Pons (tissue), 1 donor: ENCODE measurements at places on chromosomes 6 and 20.

DNA sequence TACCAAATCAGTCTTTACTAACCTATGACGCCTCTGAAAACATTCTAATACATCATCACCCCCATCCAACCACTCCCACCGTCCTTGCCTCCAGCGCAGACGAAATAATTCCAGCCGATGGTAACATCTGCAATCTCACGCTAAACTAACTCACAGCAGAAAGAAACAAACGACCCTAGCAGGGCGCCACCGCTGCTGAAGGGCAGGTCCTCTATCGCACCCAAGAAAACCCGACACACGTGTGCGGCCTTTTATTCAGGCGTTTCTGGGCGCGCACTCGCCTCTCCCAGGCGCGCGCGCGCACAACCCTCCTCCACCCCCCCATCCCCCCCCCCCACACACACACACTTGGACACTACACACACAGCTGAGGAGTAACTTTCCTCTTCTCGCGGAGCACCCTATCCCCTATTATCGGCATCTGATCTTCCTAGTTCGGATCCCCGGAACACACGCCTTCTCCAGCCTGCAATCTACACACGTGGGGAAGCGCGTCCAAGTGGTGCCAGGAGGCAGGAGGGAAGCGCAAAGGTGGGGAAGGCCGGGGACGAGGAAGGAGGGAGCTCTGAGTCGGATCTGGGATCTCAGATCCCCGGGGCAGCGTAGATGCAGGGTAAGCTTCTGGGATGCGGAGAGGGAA lies 1.4 kb downstream of the GFOD1 start:
- DNase-seq, result peak; percentile 41

- no peak for DNase-seq
Observed at GRCh38 chr6:131754715-131755567, 44.1 kb upstream of the CTAGE9 start.

GRCh38 chr20:7459083-7459482 lies 481.2 kb downstream of the HAO1 start:
- no peak for DNase-seq

DNA sequence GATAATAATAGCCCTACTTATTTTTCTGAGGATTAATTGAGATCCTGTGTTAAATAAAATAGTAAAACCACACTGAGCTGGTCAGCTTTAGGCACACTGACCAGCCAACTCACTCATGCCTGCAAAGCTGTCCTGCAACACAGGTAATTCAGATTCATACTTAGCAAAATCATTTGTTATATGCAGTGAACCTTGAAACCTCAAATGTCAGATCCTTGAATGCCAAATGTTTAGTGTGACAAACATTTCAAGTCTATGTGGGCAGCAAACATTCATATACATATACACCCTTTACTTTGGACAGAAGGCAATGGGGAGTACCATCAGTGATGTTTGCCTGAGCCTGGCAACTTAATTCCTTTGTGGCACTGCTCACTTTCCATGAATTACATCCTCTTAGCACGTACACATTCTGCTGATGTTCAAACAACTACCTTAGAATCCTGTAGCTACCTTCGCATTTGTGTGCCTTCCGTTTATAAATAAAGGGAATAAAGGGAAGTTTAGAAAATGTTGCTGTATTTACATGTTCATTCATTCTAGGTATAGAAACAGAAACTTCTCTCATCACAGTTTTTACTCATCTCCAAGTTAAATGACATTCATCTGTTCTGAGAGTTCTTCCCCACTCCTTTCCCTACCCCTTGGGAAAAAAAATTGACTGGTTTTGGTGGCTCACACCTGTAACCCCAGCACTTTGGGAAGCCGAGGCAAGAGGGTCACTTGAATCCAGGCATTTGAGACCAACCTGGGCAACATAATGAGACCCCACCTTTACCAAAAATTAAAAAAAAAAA lies 140.8 kb downstream of the ZFAND3 start:
- no peak for DNase-seq

DNA sequence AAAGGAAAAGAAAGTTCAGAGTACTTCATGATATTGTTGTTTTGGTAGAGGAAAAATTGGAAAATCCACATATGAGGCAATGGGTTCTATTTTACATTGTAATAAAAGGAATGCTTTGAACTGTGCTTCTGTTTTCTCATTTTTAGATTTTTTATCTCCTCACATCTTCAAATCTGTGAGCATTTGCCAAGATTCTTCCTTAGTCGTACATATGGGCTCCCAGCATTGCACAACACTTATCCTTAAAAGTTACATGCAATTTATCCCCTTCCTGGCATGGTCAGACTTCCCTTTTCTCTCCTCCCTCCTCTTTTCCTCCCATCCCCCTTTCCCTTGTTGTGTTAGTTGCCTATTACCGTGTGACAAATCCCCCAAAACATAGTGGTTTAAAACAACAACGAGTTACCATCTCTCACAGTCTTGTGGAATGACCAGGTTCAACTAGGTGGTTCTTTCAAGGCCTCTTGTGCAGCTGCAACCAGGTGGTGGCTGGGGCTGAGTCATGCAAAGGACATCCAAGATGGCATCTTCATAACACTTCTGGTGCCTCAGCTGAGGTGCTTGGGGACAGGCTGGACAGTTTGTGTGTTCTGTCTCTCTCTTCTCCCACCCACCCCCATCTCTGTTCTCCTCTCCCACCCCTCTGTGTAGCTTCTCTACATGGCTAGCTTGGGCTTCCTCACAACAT lies 68.7 kb downstream of the TXNDC5 start:
- no peak for DNase-seq

DNA sequence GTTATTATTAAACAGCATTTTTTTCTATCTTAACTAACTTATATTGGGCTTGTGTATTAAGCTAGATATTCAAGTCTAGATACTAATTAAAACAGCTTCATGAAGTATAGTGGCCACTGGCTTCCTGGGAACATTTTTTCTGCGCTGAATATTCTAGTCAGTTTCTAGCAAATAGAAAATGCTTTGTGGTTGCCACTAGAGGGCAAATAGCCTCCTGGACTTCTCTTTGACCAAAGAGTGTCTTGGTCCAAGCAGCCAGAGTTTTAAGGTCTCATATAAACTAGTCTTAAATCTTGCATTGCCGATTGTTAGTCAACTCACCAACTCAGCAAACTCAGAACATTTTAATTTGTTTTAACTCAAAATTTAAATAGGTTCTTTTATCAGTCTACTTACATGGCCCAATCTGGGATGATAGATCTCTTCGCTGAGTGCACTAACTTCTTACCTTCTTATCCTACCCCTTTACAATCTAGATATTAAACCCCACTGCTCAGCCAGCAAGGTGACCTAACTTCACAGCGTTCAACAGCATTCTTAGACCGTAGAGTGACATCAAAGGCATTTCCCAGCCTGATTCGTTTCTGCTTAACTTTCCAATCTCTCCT lies 24.6 kb upstream of the ID4 start:
- DNase-seq, result peak; percentile 53

GRCh38 chr6:127635091-127635490 lies 58.1 kb downstream of the C6orf58 start:
- DNase-seq, result no peak

DNA sequence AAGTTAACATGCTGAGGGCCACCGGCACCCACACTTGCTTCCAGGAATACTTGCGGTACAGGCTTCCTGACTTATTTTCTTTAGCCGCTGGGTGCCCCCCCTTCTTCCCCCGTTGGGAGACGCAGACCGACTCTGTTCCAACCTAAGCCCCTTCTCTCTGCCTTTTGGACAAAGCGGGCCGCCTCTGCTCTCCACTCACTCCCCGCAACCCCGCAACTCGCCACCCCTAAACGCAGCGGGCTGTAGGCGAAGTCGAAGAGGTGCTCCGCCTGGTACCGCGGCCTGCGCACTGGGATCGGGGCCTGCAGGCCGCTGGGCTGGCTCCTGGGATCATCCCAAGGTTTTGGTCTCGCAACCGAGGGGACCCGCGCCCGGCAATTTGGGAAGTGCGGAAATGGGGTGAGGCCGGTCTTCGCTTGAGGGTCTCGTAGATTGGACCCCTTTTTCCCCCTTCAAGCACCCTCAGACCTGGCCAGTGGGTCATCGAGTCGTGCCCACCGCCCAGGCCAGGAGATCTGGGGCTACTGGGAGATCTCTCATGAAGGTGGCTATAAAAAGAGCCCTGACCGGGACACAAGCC lies 4.7 kb upstream of the FOXF2 start:
- no peak for DNase-seq

GRCh38 chr20:52096117-52096516 lies 95.5 kb downstream of the ZFP64 start:
- DNase-seq, result no peak

GRCh38 chr6:4885341-4885933 lies 109.2 kb downstream of the CDYL start:
- DNase-seq, result no peak

- DNase-seq, result no peak
Observed at GRCh38 chr6:26296857-26297648, 67.9 kb upstream of the BTN3A2 start.

DNA sequence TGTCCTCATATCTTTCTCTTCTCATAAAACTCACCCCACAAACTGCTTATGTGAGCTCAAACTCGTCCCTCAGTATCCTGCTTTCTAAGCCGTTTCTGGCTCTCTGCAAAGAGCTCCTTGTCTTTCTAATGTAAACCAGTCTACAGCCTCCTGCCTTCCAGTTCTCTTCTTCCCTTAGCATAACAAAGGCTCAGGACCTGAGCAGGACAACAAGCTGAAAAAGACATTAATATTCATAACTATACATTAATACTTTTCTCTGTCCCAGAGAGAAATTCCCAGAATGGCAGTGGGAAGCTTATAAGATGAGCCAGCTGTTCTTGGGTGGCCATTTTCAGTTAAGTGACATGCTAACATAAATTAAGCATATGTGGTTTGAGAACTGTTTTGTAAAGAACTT lies 207.0 kb upstream of the TCF21 start:
- DNase-seq, result no peak

DNA sequence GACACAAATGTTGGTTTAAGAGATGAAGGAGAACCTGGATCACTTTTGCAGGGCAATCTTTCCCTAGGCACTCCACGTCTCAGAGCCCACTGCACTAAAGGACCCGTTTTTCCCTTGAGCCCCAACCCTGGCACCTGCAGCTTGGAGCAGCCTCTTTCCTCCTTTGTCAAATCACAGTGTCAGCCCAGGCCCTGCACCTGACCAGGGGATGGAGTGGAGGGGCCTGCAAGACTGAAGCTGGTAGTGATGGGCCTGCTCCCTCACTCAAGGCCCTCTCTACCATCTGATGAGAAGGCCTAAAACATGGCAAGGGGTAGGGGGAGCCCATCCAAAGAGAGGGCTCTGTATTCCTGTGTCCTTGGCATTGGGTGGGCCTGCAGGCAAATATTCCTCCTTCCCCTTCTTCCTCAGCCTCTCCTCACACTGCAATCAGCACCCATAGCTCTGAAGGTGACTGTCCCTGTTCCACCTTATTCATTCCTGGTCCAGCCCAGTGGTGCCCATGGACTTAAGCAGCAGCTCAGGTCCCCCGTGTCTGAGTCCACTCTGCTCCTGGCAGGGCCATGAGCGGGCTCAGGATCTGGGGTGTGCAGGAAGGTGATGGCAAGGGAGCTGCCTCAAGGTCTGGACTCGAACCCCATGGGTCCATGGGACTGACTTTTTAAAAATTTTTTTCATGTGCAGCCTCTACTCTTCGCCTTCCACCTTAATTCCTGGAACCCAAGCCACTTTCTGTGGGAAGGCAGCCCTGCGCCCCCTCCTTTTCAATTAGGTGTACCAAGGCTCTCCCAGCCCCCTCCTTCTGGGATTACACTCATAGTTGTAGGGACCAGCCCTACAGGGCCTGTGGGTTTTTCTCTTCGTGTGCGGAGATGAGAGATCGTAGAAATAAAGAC lies 6.7 kb downstream of the RAET1G start:
- DNase-seq, result no peak

- no peak for DNase-seq
Observed at GRCh38 chr6:117533775-117534174, 51.3 kb downstream of the DCBLD1 start.

GRCh38 chr6:108277295-108277694 lies 16.5 kb upstream of the SNX3 start:
- DNase-seq, result no peak

DNA sequence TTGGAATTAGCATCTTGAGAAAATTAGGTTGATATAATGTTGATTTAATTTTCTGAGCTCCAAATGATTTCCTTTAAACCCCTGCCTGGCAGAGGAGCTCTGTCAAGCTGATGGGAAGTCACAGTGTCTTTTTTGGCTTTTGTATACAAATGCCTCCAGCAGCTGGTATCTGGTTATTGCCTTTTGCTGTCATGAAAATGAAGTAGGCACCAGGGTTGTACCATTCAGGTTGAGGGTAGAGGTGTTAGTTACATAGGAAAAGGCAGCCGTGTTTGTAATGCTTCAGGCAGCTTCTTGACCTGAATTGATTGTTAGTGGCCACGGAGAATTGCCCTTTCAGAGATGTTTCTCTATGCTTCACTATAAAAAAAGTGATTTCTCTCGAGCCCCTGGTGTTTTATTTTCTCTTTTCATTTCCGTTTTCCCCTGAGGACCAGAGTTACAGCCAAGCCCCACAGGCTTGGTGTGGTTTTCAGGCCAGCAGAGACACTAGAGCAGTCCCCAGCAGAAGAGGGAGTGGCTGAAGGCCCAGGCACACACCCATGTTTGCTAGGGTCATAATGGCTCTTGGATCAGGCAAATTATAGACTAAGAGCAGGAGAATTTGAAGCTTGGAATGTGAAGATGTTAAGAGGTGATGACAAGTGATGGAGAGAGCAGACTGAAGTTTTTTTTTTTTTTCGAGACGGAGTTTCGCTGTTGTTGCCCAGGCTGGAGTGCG lies 21.6 kb downstream of the CMTR1 start:
- DNase-seq, result no peak

GRCh38 chr6:56984361-56984760 lies 29.5 kb downstream of the BEND6 start:
- no peak for DNase-seq

- no peak for DNase-seq
Observed at GRCh38 chr6:10170816-10171215, 244.1 kb downstream of the TFAP2A start.
